Activated naive CD8-positive, alpha-beta T cell treated with anti-CD3 and anti-CD28 coated beads, Interleukin-2, amount 50 U/mL, for 16 hours (primary cell): ENCODE measurements at places on chromosomes 13 and 19.

DNA sequence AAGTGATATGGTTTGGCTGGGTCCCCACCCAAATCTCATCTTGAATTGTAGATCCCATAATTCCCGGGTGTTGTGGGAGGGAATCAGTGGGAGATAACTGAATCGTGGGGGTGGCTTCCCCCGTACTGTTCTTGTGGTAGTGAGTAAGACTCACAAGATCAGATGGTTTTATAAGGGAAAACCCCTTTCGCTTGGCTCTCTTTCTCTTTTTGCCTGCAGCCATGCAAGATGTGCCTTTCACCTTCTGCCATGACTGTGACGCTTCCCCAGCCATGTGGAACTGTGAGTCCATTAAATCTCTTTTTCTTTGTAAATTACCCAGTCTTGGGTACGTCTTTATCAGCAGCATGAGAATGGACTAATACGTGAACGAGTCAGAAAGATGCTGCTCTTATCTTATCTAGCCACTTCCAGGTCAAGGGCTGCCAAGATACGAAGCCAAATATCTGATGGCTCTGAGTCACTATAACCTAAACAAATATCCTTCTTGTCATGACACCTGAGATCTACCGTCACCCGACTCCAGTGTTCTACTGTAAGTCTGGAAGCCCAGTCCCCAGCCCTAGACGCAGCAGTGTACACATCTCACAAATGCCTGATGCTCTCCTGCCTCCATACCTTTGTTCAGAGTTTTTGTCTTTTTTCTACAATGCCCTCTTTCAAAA is 45.9 kb downstream of the SLC15A1 start:
- DNase-seq, result no peak

DNA sequence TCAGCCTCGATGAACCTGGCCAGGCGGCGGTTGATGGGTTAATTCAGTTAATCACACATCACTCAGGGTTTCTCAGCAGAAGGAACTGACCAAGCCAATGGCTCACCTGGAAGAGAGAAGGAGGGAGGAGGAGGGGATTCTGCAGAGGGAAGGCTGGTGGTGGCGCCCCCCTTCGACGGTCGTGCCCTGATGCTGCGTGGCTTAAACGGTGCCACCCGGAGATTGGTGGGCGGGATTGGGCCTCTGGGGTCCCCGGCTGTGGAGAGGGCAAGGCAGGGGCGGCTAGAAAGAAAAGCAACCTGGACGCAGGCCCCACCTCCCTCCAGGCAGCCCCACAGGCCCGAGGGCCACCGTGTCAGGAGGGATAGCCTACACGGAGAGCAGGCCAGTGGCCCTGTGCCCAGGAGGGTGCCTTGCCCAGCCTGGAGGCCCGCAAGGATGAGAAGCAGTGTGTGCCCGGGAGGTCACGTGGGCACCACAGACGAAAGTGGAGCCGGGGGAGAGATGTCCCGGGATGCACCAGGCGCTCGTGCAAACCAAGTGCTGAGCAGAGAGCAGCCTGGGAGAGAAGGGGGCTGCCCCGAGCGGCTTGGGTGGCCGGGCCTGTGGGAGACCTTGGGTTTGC is 16.0 kb downstream of the CSNK1G2 start:
- no peak for DNase-seq

DNA sequence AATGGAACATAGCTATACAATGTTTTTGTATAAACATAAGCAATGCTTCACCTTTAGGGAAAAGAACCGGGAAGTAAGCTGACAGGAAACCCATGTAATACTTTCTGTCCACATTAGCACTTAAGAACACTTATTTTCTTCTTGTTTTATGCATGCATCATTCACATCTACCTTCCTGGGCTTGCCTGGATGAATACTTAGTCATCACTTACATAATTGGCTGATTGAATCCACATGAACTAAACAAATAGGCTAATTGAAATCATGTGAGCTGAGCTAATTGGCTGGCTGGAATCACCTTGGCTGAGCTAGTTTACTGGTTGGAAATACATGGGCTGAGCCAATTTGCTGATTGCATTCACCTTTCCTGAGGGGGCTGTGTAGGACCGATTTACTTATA is 78.8 kb downstream of the ZNF726 start:
- no peak for DNase-seq

- no peak for DNase-seq
These were observed 323.6 kb downstream of the TDRD3 start for GRCh38 chr13:60720590-60720989.

DNA sequence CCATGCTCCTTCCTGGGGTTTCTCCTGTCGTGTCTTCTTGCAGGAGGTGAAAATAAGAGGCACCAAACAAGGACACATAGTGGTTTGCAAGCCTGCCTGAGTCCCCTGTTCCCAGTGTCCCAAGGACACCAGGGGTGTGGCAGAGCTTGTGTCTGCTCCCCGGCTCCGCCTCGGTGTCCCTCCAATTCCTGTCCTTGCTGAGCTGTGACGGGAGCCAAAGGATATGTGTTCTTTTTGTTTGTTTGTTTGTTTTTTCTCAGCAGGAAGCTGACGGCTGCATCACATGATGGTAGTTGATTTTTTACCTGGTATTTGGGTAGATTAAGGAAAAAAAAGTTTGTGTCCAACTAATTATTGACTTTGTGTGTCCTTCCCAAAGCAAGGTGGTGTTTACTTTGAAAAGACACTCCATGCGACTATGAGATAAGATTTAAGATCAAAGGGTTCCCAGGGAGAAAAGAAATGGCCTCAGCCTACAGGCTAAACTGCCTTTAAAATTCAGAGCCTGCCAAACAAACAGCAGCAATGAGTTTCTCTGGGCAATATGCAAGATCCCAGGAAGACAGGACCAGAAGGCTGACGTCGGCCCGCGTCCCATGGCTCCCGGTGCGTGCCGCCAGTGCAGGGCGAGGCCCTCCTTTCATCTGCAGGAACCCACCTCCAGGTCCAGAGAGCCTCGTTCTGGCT is 50.8 kb upstream of the XPO4 start:
- DNase-seq, result no peak

DNA sequence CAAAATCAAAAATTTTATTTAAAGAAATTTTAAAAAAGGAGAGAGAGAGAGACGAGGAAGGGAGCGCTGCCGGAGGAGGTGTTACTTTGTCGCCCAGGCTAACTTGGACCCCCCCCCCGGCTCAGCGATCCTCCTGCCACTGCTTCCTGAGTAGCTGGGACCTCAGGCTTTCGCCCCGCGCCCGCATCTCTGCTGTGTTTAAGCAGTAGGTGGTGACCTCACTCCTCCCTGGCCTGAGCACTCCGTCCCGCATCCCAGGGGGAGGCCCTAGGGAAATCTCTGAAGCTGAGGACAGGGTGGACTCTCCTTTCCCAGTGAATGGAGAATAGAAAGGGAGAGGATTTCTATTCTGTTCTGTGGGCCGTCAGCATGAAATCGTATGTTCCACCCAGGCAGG is 485 bp upstream of the ZNF845 start:
- no peak for DNase-seq

GRCh38 chr19:20662421-20663105 is 1.2 kb upstream of the ZNF626 start:
- no peak for DNase-seq

DNA sequence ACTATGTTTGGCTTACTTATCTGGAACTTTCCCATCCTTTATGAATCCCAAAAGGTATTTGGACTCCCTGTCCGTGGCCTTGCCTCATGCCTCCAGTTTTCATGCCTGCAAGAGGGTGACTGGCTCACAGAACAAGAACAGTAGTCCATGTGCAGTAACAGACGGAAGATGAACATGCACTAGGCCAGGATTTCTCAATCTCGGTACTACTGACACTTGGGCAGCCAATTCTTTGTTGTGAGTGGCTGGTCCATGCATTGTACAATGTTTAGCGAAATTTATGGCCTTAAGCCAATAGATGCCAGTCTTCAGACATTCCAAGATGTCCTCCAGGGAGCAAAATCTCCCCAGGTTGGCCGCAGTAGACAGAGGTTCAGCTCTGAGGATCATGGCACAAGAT is 61.9 kb downstream of the DOCK9 start:
- DNase-seq, result no peak

DNA sequence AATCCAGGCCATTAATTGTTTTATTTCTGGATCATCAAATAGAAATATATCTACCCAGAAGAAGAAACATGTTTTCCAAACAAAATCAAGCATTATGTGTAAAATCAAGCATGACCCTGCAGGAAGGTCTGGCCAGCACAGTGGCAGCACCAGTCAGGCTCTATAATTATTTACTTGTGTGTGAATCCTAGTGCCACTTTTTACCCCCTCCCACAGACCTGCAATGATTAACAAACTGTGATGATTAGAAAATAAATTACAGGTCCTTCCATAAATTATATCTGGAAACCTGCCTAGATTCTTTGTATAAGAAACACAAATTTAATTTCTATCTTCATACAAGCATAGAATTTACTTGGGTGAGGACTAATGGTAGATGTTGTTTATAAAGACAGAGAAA is 186.1 kb downstream of the GPC6 start:
- DNase-seq, result no peak

DNA sequence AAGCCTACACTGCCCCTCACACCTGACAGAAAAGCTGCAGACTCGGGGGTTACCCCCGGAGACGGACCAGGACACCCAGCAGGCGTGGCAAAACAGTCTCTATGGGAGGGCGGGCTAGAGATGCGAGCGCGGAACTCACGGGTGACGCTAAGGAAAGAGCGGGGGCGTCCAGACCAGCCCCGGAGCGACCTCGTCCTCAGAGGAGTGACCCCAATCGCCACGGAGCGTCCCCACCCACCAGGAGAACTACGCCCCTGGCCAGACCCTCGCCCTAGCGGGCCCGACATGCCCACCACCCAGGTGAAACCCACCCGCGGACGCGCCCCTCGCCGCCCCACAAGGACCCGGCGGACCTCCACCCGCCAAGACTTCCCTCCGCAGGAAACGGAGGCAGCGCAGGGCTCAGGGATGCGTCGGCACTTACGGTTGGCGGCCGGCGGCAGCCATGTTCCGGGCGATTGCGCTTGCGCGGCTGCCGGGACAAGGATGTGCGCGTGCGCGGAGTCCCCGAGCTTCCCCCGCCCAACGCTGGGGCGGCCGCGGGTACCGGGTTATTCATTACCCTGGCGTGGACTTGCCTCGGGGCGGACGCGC is at the start of gene ZNF329:
Gene ZNF329 (minus strand): TSS at position 462 of the 594 bp plus-strand sequence. CDS start 21,286 bp downstream, outside the sequence.
- peak; percentile 84 for DNase-seq

DNA sequence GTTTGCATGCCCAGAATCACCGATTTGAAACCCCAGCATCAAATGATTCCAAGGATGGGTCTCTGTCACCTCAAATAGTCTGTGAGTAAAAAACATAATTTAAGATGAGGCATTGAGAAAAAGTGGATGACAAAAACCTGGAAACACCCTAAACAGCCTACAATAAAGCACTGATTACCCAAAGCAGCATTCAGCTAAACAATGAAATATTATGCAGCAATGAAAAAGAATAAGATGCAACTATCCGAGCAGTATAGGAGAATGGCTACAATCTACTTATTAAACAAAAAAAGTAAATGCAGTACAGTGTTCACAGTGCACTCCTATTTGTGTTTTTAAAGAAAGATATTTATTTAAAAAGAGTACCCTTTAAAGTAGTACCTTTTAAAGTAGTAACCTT is 7.7 kb upstream of the RFX2 start:
- DNase-seq, result no peak

DNA sequence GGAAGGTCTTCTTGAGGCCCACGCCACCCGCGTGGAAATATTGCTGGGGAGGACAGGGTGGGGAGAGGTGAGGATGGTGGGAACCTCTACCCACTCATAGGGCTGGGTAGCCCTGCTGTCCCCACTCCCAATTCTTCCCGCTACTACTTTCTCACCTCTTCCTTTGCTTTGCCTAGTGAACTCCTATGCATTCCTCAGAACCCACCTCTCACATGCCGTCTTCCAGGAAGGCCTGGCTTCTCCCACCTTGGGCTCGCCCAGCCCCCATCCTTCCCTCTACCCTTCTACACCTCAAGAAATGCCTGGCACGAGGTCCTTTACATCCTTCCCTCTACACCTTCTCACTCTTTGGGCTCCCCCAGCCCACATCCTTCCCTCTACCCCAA is 62.4 kb downstream of the COLGALT1 start:
- no peak for DNase-seq
